Daoy (cell line): ENCODE measurements at places on chromosomes 3 and 15.

DNA sequence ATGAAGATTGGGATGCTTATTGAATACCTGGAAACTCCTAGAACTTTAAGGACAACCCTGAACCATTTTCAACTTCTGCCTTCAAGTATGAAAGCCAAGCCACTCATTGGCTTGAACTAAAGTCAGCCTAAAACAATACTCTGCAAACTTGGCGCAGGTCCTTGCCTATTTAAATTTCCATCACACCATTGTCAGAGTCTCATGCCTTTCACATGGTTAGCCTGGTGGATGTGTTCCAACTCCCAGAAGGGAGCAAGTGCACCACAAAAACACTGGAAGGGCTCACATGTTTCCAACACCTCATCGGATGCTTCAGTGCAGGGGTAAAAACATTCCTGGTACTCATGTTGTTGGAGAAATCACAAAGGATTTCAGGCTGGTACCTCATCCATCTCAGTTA is 511.6 kb upstream of the MDFIC2 start:
- DNase-seq = peak; percentile 39

DNA sequence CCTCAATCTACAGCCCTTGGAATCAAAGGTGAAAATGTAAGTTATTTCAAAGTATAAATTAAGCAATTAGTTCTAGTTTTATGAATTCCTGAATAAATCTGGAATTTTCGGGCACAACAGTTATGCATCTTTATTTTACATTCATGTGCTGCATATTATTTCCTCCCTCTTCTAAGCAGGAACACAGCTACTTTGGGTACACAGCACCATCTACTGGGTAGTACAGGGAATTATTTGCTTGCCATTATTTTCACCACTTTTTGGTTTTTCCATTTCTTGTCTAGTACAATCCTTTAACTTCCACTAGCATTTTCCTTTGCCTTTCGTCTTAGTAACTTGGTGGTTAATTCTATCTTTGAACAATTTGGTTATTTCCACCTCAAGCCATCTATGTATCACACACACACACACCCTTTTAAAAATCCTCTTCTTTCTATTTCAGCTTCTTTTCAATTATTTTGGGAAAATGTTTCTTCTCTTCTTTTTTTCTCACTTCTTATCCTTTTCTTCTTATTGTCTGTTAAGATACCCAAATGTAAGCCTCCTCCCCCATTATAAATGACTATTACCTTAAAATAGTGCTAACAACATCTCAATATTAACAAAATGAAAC is 451.0 kb downstream of the MFSD1 start:
- DNase-seq = peak; percentile 26

GRCh38 chr15:32818758-32819447 is 101.1 kb downstream of the GREM1 start:
- peak; percentile 84 for DNase-seq

DNA sequence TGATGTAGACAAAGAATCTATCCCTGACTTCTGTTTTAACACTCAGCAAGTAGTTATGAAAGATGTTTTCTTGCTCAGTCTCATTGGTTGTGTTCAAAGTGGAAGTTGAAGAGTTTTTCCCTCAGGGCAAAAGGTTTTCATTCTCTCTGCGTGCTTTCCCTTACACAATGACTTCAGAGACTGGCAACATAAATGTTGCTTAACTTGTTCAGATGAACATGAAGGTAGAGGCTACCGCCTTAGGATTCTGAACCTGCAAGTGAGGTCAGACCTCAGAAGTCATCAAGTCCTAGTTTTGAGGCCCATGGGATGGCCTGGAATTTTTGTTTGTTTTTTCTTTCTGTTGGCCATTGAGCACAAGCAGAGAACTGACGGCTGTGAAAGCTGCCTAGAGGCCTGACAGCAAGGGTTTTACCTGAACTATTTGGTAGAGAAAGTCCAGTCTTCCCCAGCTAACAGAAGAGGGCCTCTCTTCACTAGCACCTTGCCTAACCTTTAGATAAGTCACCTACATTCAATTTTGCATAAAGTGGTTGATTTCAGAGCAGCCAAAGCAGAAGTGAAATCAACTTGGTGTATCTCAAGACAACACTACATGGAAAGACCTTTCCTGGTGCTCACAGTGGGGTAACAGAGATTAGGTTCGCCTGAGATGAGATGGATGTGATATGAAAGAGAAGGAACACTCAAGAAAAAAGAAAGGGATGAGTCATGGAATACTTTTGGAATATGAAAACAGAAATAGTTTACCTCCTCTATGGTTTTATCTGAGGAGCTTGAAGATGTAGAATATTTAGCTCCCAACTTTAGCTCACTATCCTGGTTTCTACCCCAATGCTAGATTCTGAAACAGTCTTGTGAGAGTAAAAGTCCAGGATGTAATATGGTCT is 53.6 kb upstream of the AP4E1 start:
- DNase-seq = no peak

DNA sequence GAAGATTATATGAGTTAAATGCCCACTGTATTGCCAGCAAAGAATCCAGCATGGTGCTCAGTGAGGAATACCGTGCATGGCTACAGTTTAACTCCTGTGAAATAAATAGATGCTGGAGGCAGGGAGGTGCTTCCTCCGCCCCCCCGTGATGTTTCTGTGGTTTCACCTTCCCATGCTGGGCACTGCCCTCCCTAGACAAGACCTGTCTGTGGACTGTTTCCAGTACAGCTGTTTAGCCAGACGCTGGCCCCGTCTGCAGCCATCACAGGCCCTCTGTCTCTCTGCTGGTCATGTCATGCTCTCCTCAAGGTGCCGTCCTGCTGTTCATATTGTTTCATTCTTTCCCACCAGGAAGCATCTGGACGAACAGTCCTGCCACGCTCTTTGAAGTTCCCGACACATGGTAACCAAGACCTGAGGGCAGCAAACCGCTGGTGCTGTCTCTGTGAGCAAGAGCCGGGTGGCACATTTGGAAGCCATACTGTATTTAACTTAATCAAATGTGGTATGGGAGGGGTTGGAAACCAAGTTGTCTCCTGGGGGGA is 31.4 kb downstream of the GOLGA8S start:
- DNase-seq = no peak

DNA sequence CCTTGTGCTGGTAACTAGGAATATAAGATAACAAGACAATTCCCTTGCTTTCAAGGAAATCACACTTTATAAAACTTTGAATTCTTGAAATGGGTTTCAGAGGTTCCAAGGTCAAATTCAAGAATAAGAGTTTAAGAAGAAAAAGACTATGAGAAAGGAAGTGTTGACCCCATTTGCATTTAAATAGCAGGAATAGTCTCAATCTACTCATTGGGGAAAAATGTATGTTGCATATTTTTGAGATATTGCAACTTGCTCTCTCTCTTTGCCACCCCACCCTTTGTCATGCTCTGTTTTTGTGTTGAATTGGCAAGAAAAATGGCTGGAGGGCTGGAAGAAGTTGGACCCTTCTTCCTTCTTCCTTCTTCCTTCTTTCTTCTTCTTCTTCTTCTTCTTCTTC is 699.2 kb downstream of the TUSC7 start:
- no peak for DNase-seq

DNA sequence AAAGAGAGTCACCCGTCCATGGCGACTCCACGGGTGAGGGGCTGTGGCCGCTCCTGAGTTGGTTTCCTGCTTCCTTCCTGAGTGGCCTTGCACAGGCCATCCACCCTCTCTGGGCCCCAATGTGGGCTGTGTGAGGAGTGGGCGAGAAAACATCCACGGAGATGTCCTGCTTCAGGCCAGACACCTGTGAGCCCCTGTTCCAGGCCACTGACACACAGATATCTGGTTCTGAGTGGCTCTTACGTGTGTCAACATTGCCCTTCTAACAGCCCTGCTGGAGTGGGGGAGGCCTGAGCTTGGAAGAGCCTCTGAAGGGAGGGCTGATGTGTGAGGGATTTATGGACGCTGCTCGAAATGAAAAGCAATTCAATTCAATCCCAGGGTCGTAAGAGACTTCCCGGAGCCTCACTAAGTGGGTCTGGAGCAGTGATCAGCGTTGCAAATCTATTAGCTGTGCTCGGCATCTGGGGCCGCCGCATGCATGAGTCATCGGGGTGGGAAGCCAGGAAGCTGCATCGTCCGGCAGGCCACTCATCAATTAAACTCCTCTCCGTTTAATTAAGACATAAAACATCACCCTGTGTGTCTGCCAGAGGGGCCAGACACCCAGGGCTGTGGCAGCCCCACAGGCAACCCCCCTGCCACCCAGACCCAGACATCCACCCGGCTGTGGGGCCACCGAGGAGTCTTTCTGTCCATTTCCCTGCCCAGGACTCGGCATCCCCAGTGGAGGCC is 20.0 kb upstream of the PRR23E start:
- DNase-seq = peak; percentile 66

DNA sequence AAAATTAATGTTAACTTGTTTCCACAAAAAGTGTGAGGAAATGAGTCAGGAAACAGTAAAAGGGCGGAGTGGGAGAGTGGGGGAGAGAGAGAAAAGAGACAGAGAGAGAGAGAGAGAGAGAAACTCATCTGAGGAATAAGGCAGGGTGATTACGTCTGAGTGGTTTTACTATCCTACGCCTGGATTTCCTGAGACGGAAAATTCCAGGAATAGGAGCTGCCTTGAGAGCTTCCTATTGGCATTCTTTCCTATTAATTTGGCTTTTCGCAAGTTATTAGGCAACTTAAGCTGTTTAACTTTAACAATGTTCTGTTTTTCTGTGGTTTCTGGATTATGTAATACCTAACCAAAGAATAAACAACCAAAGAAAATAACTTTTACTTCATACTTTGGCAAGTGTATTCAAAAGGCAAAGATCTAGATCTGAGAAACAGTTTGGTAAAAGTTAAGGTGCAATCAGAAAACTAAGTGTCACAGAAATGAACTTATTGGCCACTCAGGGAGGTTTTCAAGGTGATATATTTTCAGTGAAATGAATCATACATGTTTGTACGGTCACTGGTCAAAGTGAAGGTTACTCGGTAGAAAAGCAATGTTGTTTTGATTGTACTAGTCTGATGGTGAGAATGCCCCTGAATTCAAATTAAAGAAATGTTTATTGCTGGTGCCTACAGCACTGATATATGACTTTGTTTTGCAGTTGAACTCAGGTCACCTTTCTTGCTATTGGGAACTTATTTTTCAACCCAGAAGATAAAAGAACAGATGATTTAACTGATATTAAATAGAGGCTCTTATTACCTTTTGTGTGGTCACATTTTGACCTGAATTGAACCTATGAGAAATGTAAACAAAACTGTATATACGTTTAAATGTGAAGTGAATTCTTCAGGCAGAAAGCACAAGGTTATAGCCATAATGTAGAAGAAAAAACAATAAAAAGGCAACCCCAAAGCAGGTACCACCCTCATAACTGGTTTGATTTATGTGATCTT is 39.9 kb upstream of the TNFSF10 start:
- DNase-seq = peak; percentile 62

- peak; percentile 19 for DNase-seq
Measured at GRCh38 chr15:98241032-98241554, 280.6 kb downstream of the ARRDC4 start.

DNA sequence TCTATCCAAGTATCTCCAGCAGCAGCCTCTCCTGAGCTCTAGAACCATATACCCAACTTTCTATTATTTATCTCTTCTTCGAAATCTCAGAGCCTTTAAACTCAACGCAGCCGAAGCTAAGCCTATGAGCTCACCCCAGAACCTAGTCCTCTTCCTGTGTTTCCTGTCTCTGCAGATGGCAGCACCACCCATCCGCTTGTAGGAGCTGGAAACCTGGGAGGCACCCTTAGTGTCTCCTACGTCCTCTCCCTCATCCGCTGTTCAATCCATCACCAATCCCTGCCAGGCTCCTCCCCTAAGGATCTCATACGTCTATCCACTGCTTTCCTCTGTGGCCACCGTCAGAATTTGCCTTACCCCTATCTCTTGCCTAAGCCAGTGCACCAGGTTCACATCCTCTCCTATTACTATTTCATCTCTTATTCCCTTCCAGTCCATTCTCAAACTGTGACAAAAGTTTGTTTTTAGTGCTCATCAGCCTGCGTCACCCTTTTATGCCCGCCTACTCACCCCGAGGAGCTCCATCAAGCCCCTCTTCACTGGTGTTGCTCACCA is 9.6 kb downstream of the VGLL4 start:
- DNase-seq = no peak

DNA sequence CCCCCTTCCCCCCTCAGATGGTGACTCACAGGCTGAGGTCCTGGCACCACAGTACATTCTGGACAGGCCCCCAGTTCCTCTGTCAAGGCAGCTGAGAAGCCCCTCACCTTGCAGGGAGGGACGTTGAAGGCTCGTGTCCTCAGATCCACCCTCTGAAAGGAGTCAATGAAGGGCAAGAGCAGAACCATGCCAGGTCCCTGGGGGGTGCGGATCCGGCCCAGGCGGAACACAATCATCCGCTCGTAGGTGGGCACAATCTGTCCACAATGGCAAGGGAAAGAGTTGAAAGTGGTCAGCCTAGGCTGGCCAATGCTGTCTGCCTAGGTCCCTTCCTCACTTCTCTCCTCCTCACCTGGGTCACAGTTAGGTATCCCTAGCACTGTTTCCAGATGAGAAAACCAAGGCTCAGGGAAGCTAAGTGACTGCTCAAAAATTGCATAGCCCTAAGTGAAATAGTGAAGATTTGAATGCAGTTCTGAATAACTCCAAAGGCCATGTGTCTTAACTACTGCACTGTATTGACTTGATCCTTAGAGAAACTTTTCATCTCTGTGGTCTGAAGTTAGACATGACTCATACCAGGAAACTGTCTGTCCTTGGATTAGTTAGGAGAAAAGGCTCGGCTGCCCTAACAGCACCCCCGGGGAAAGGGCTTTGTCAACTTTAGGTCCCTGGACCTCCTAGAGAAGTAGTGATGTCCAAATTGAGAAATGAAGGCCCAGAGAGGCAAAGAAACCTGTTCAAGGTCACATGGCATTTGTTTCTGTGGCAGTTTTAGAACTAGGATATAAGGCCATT is 2.9 kb downstream of the STOML1 start:
- DNase-seq = peak; percentile 75

DNA sequence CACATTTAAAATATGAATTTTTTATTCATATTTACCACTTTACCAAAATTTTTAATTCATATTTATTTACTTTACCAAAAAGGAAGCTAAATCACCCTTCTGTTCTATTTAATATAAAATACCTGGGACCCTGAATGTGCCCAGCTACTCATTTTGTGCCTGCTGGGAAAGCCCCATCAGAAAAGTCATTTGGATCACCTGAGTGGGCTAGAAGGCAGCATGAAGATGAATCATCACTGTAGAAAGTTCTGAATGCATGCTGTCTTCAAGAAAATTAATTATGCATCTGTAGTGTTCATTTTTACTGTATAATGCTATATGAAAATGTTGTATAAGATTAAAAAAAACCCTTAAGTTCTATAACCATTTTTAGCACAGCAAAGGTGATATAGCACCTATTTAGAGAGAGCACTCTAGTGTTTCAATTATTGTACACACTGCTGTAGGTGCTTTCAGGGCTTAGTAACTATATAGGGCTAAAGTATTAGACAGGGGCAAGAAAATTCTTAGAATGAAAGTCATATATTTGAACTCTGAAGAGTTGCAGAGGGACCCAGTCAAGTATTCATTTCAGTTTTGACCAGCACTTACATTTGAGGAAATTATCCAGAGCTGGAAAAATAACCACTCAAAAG is 175.1 kb downstream of the NFKBIZ start:
- DNase-seq = no peak

DNA sequence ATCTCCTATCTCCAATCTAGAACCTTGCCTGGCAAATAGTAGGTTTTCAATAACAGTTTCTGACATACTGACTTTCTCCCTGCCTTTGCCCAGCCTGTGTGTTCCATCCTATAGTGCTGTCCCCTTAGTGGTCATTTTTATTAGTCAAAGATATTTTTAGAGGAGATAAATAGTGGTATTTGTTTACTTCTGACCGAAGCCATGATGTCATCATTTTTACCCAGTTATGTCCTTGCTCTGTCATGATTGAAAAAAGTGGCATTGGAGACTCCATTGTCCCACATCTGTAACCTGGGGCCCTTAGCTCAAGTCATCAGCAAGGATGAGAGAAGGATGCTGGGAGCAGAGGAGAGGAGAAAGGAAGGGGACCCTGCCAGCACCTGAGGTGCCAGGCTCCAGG is 80.6 kb upstream of the ATP2B2 start:
- no peak for DNase-seq
